PC-9 (cell line): ENCODE measurements at places on chromosomes 7 and 10.

DNA sequence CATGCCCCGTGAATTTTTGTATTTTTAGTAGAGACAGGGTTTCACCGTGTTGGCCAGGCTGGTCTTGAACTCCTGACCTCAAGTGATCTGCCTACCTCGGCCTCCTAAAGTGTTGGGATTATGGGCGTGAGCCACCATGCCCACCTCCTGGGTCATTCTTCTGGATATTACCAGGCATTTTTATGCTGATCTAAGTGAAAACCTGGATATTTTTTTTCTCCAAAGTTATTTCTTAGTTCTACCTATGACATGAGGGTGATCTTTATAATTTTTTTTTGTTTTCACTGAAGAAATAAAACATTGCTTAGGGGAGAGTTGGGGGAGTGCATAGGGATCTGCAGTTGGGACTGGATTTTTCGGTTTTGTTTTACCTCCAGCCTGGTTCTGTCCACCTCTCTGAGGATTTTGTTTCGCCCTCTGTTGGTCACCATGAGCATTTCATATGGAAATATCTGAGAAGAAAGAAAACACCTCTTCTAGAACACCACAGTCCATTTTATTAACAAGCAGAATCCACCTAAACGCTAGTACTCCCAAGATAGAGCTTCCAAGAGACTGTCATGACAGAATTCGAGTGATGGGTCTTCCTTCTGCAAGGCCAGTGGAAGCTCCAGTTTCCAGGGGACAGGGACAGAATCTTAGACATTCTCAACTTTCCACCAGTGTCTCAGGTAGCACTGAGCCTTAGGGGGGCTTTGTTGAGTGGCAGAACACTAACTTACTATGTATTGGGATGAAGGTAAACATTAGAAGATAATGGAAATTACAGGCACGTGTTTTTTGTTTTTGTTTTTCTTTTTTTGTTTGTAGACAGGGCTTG is 33.4 kb upstream of the AFAP1L2 start:
- no peak for DNase-seq

- no peak for DNase-seq
Observed at GRCh38 chr7:94123136-94123535, 119.0 kb upstream of the BET1 start.

DNA sequence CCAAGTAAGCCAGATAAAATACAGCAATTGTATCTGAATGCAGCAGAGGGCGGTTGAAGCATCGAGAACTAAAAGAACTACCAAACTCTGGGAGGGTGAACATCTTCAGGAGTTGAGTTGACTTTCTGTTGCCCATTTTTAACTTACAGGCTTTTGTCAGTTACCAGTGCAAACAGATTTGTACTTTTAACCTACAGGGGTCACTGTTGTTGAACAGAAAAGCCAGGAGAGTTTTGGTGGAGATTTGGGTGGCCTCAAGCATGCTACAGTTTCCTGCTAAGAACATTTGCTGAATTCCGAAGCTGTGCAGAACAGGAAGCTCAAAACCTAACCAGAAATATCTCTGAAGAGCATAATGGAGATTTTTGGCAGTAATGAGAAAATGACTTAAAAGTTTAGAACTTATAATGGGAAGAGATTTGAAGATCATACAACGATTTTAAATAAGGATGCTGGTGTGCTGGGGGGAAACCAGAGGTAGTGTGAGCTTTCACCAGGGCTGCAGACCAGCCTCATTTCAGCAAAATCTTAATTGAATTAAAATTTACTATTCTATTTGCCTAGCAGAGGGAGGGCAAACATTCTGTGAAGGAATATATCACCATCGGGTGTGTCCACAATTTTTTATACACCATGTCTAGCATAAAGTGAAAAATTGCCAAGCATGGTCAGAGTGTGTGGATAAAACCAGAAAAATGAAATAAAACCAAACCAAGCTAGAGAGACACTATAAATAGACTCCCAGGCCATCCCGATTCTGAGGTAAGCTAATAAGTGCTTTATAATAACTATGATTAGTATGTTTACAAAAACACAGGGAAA is 208.6 kb upstream of the CCDC6 start:
- DNase-seq, result peak; percentile 16

DNA sequence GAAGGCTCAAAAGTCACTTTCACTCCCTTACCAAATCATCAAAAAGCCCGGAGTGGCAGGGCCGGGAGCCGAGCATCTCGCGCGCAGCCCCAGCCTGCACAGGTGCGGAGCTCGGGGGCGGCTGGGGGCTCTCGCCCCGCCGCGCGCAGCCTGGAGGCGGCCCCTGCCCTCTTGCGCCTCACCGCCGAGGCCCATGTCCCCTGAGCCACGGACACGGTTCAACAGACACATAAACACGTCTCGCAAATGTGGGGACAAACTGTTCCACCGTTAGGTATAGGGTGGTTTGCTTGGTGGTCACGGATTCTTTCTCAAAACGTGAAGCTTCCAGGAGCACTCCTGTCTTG is 700 bp downstream of the GSAP start:
- no peak for DNase-seq

- no peak for DNase-seq
Observed at GRCh38 chr10:125187238-125188194, 27.2 kb upstream of the CTBP2 start.

GRCh38 chr7:55903985-55904759 is 16.9 kb downstream of the ZNF713 start:
- no peak for DNase-seq

- peak; percentile 79 for DNase-seq
Observed at GRCh38 chr10:102422545-102423129, 2.0 kb downstream of the FBXL15 start.

DNA sequence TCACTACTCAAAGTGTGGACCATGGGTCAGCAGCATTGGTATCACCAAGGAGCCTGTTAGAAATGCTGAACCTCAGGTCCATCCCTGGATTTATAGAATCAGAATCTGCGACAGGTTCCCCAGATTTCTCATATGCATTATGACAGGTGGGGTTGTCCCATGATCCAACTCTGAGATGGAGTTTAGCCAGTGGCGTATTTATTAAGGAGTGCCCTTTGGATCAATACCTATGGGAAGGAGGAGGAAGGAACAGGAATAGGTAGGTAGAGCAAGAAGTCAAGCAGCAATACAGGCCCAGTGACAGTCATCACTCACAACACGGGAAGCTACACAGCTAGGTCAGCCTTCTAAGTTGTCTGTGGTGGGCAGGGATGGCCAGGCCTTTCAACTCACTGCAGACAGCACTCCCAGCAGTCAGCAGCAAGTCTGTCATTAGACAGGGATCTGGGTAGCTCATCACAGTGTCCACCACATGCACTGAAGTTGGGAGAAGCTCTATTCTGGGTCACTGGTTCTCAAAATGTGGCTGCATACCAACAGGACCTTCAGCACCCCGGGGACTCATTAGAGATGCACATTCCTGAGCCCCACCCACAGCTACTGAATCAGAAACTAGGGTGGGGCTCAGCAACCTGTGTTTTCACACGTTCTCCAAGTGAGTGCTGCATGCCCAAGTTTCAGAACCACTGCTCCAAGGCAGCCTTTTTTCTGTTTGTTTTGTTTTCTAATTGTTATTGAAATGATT is 532.3 kb upstream of the GALNT17 start:
- peak; percentile 38 for DNase-seq
